ENCODE measurements at places on chromosomes 7 and 10. TPM values are rescaled to one million over a fixed set of nuclear protein-coding genes. Genes with fewer than 3 reads are reported as not detected.

Gene SPAM1
- not detected for total RNA-seq

Gene DAGLB
- 38.4 TPM for total RNA-seq

DNA sequence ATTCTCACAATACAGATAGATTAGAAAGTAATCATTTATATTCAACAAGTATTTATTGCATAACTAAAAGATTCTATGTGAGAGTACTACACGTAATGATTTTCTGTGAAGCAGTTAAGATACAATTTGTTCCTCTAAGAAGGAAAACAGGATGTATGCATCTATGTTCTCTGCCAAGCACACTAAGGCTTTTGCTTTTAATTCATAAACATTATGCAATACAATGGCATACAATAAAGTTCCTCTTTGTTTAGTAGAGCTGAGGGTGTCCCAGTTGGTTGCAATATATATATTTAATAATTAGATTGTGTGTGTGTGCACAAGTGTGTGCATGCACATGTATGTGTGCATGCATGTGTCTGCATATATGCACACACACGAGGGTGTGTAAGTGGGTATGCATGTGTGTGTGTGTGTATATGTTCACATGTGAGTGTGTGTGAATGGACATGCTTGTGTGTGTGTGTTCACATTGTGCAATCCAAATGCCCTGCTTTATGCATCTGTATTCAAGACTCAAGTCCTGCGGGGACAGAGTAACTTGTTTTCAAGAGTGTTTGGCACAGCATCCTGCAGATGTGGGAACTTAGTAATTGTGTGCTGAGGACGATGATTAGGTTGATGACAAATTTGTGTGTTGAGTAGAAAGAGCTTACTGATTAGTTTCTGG, 481.5 kb upstream of the KLF6 start:
- no peak for DNase-seq

DNA sequence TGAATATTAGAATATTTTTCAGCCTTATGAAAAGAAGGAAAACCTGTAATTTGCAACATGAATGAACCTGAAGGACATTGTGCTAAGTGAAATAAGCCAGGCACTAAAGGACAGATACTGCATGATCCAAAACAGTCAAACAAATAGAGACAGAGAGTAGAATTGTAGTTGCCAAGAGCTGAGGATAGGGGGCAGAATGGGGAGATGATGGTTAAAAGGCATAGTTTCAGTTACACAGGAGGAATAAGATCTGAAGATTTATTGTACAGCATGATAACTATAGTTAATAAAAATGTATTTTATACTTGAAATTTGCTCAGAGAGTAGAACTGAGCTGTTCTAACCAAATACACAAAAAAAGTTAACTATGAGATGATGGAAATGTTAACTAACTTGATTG, 149.0 kb upstream of the TMEM106B start:
- DNase-seq, result no peak

- no peak for DNase-seq
Observed at GRCh38 chr7:33636359-33636758, 269.0 kb upstream of the BMPER start.

- DNase-seq, result no peak
Observed at GRCh38 chr7:129371487-129371886, 62.7 kb upstream of the STRIP2 start.

Data from left lung (tissue), 14 donors.